ENCODE measurements at places on chromosomes 11 and 22. TPM values are rescaled to one million over a fixed set of nuclear protein-coding genes. Genes with fewer than 3 reads are reported as not detected.

- no peaks in the 10 kb centered on the region for H3K4me1 ChIP-seq
- H3K27me3 ChIP-seq, result peaks cover 11% of the 10 kb centered on the region
Observed at GRCh38 chr11:19923626-19924025, 211.0 kb downstream of the NAV2 start.

DNA sequence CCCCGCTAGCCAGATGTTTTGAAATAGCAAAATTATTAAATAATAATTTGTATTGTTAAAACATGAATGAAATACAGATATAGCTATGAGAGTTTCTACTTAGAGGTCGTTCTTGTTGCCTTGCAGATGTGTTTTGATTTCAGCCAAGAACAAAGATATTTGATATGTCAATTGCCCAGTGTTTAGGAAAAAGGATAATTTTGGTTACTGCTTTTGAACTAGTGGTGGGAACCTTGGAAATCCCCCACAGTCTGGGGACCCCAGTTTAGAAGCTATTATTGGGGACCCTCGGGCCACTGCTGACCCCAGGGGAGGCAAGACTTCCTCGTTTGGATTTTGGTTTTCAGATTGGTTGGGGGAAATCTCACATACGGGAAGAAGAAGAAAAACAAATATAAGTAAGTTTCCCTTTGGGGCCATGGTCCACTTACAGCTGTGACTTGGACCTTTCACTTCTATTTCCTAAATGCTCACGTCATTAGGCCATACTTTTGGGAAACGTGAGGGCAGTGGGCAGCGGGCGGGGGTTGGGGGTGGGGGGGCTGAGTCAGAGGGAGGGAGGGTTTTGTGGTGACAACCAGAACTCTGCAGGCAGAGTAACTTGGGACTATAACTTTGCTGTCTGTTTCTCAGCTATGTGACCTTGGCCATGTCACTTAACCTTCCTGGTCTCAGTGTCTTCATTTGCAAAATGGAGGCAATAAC is 37.0 kb downstream of the LDLRAD3 start:
- no peak for DNase-seq
- peaks cover 2% of the 10 kb centered on the region for H3K27me3 ChIP-seq
- H3K4me3 ChIP-seq, result no peak overlapping the region
- no peaks in the 10 kb centered on the region for H3K36me3 ChIP-seq

- H3K27me3 ChIP-seq, result no peaks in the 10 kb centered on the region
- H3K27ac ChIP-seq, result peak overlapping the region; percentile 90
- peaks cover 53% of the 10 kb centered on the region for H3K4me1 ChIP-seq
- peak; percentile 69 for DNase-seq
Observed at GRCh38 chr22:37632174-37633088, 7.0 kb upstream of the SH3BP1 start.

GRCh38 chr11:85912414-85912813 is 57.2 kb downstream of the CCDC83 start:
- no peaks in the 10 kb centered on the region for H3K36me3 ChIP-seq
- no peak overlapping the region for H3K4me3 ChIP-seq
- H3K27me3 ChIP-seq, result peaks cover 2% of the 10 kb centered on the region
- no peak overlapping the region for H3K27ac ChIP-seq
- no peaks in the 10 kb centered on the region for H3K4me1 ChIP-seq

GRCh38 chr11:65860278-65861164 is at the start of gene MUS81:
MUS81 (plus strand) TSS chr11:65860433; CDS start chr11:65860754, 321 bp downstream.
- H3K4me1 ChIP-seq, result peaks cover 31% of the 10 kb centered on the region
- H3K27ac ChIP-seq, result peak within 1 kb of the TSS; percentile 99
- H3K36me3 ChIP-seq, result peaks cover 46% of the 10 kb centered on the region
- H3K27me3 ChIP-seq, result no peaks in the 10 kb centered on the region

The LRRC56 gene
- 0.96 TPM for total RNA-seq

The UBQLN3 gene
- not detected for total RNA-seq

The BCO2 gene
- 0.63 TPM for total RNA-seq

GRCh38 chr11:44752713-44753112 is 26.0 kb downstream of the TSPAN18 start:
- H3K4me1 ChIP-seq, result peaks cover 8% of the 10 kb centered on the region
- no peak overlapping the region for H3K4me3 ChIP-seq
- H3K27ac ChIP-seq, result no peak overlapping the region
- no peaks in the 10 kb centered on the region for H3K27me3 ChIP-seq

The KCNJ11 gene
- 0.23 TPM for total RNA-seq

DNA sequence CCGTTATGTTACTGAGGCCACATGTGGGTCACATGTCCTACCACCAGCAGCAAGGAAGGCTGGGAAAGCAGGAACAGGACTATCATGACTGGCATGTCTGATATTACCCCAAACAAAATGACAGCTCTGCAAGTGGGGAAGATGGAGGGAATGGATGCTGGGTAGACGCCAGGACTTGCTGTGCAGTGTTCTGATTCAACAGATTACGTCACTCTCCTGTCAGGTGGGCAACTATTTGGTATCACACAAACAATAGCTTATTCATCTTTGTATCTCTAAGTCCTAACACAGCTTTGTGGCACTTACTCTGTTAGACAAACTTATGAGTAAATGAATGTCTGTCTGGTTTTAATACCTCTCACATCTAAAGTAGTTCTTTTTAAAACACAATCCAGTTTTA is 105.2 kb downstream of the SPON1 start:
- H3K4me3 ChIP-seq, result no peak overlapping the region
- no peak for DNase-seq
- no peak overlapping the region for H3K27ac ChIP-seq
- peaks cover 18% of the 10 kb centered on the region for H3K4me1 ChIP-seq
- H3K36me3 ChIP-seq, result no peaks in the 10 kb centered on the region

DNA sequence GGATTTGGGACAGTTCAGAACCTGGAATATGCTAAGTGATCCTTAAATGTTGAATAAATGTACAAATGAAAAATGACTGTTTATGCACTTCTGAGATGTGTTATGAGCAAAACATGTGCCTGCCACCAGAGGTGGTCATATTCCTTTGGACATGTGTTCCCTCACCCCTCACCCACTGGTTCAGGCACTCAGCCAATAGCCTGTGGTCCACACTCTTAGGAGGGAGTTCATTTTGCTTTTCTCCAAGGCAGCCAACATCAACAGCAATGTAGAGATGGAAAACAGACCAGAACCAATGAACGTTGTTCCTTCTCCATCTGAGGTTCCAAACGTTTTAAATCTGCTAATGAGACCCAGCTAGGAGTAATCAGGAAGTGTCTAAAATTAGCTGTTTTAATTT is 44.0 kb downstream of the RPUSD4 start:
- H3K27ac ChIP-seq, result no peak overlapping the region
- no peaks in the 10 kb centered on the region for H3K4me1 ChIP-seq
- H3K36me3 ChIP-seq, result no peaks in the 10 kb centered on the region
- H3K4me3 ChIP-seq, result no peak overlapping the region
- H3K27me3 ChIP-seq, result no peaks in the 10 kb centered on the region

The OR5B2 gene
- total RNA-seq, result not detected

DNA sequence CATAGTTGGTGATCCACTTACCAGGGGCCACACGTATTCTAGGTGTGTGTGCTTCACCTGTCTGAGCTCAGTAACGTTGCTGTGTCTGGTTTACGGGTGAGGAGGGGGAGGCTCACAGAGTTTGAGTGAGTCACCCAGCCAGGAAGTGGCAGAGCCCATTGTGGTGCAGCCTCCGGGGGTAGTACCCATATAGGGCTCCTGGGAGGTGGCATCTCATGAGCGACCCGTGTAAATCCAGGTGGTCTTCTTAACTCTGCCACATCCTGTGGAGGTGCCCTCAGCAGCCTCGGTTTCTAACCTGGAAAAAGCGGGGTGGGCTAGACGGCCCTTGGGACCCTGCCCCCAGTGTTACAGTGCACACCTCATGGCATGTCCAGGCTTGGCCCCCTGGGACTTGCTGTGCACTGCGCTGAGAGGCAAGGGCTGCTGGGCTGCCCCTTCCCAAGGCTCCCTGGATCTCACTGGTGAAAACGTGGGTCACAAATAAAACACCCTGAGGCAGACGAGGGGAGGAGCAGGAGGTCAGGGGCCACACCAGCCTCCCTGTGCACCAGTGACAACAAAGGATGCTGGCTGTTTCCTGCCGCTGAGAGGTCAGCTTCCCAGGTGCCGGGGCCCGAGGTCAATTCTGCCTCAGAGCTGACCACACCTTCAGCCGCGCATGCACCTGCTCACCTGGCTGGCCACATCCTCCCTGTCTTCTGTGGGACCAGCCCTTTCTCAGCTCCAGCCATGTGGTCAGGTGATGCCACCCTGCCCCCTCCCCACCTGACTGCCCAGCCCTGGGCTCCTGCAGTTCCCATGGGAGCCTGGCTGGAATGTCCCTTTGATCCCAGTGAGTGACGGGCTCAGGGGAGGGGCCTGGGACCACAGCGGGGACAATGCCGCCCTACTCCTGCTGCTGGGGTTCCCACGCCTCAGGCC is 305.1 kb downstream of the CTTN start:
- no peak overlapping the region for H3K4me3 ChIP-seq
- DNase-seq, result no peak
- H3K27me3 ChIP-seq, result peaks cover 1% of the 10 kb centered on the region
- H3K4me1 ChIP-seq, result no peaks in the 10 kb centered on the region
- H3K27ac ChIP-seq, result no peak overlapping the region

The OR52I2 gene
- not detected for total RNA-seq
